ENCODE measurements at places on chromosomes 5 and 9. TPM values are rescaled to one million over a fixed set of nuclear protein-coding genes. Genes with fewer than 3 reads are reported as not detected.

SLC12A2 gene
- 27.4 TPM for total RNA-seq

PCA3 gene
- total RNA-seq = not detected

GIN1 gene
- 16.9 TPM for total RNA-seq

GGTA1 gene
- total RNA-seq = not detected

BAAT gene
- not detected for total RNA-seq

FAM163B gene
- total RNA-seq = not detected

DNA sequence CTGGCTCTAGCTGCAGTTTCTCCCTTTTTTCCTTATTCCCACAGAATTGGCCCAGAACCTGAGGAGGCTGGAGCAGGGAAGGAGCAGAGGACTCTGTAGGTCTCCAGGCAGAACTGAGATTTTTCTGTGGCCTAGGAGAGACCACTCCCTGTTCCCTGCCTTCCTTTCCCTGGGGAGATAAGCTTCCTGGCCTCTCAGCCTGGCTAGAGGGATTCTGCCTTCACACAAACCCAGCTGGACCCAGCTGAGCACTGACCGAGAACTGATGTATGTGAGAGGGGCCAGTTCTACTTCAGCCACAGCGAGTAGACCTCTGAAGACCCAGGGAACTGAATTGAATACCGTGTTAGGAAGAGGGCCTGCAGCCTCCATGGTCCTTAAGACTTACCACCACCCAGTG is 48.0 kb downstream of the RUSC2 start:
- H3K27me3 ChIP-seq = no peaks in the 10 kb centered on the region
- no peak overlapping the region for H3K27ac ChIP-seq
- no peaks in the 10 kb centered on the region for H3K36me3 ChIP-seq
- DNase-seq = no peak

GRCh38 chr9:126217797-126218196 is 108.8 kb upstream of the MVB12B start:
- no peak overlapping the region for H3K4me3 ChIP-seq
- H3K36me3 ChIP-seq = no peaks in the 10 kb centered on the region
- H3K27ac ChIP-seq = no peak overlapping the region
- peaks cover 7% of the 10 kb centered on the region for H3K4me1 ChIP-seq

GRCh38 chr9:132637801-132638200 is 32.0 kb downstream of the DDX31 start:
- DNase-seq = no peak
- H3K27me3 ChIP-seq = no peaks in the 10 kb centered on the region
- peaks cover 14% of the 10 kb centered on the region for H3K36me3 ChIP-seq
- no peak overlapping the region for H3K27ac ChIP-seq
- no peaks in the 10 kb centered on the region for H3K4me1 ChIP-seq

DNA sequence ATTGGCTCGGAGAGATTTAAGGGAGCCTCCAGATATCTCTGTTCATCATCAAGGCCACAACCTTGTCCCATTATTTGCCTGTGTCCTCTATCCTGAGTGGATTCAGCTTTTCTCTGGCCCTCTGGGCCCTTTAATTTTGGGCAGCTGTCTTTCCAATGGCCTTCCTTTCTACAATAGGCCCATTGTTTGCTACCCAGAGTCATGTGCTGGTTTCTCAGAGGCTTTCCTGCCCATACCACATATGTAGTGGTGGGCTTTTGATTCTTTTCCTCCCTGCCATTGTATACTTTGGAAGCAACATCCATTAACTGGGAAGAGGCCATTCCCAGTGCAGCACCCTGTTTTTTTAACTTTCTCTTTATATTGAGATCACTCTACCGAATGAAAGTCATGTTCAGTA is 233.9 kb upstream of the SGCD start:
- no peaks in the 10 kb centered on the region for H3K27me3 ChIP-seq
- no peak for DNase-seq
- no peak overlapping the region for H3K27ac ChIP-seq
- H3K4me3 ChIP-seq = no peak overlapping the region

GRCh38 chr5:129018837-129019236 is 53.5 kb downstream of the SLC27A6 start:
- no peak overlapping the region for H3K27ac ChIP-seq
- H3K36me3 ChIP-seq = no peaks in the 10 kb centered on the region
- H3K4me1 ChIP-seq = no peaks in the 10 kb centered on the region
- no peak for DNase-seq

GRCh38 chr9:127927988-127928675 is 2.4 kb downstream of the PIP5KL1 start:
- no peak for DNase-seq
- H3K36me3 ChIP-seq = no peaks in the 10 kb centered on the region
- H3K27ac ChIP-seq = no peak overlapping the region
- H3K4me1 ChIP-seq = peaks cover 40% of the 10 kb centered on the region
- H3K27me3 ChIP-seq = peaks cover 27% of the 10 kb centered on the region
- peak overlapping the region; percentile 22 for H3K4me3 ChIP-seq

DNA sequence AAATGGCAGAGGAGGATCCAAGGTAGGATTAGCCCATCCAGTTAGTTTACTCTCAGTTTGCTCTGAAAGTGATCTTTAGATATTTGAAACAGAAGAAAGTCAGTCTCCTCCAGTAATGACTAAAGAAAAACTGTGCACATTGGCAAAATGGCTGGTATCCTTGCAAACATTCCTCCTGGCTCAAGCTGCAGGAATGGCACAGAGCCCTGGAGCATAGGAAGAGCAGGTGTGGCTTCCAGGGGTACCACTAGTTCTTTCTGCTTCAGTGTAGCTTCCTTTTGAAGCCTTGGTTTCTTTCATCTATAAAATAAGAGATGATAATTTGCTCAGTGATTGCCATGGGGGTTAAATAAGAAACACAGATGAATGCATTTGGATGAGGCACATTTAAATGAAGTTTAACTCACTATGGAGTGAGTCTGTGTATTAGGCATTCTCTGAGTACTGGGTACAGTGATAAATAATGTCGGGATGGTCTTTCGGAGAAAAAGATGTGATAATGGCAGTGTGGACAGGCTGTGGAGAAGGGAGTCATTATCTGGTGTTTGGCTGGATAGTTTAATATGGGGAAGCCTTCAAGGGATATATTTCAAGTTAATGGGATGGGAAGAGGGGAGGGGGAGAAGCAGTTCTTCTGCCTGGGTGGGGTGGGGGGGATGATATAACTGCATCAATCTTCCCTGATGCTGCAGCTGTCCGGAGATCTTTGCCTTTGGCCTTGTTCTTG is 217.3 kb upstream of the KLF4 start:
- no peak overlapping the region for H3K27ac ChIP-seq
- no peaks in the 10 kb centered on the region for H3K27me3 ChIP-seq
- H3K4me3 ChIP-seq = no peak overlapping the region
- DNase-seq = no peak

DNA sequence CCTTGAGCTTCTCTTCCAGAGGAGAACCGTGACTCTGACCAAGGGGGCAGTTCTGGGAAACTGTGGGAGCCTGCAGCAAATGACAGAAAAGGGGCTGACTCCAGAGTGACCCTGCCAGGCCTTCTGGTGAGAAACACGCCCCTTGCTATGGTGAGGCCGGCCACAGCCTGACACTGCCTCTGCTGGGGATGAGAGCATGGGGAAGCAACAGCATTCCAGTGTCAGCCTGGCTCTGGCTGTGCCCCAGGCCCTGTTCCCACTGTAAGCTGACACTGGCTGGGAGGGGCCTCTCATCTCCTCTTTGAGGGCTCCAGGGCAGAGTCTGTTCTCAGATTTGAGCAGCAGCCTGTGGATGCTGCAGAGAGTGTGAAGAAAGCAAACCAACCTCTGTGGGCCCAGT is 180.0 kb upstream of the IL12B start:
- H3K4me3 ChIP-seq = no peak overlapping the region
- no peaks in the 10 kb centered on the region for H3K4me1 ChIP-seq
- DNase-seq = no peak
- no peak overlapping the region for H3K27ac ChIP-seq
- no peaks in the 10 kb centered on the region for H3K36me3 ChIP-seq

DNA sequence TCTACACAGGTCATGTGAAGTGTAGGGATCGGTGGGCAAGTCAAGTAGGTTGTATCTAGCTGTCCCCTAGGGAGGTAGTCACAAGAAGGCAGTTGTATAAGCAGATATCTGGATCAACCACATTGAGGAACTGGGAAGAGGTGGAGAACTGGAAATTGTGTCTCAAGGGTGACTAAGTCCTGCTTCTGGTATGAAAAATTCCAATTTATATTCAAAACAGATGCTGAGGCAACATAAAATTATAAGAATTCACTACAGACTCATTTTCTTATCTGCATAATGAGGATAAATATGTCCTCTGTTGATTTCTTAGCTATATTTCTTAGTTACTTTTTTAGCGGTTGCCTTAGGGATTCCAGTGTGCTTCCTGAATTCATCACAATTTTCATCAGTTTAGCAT is 46.8 kb downstream of the GALNT12 start:
- no peak overlapping the region for H3K4me3 ChIP-seq
- H3K4me1 ChIP-seq = no peaks in the 10 kb centered on the region
- H3K36me3 ChIP-seq = no peaks in the 10 kb centered on the region
- no peaks in the 10 kb centered on the region for H3K27me3 ChIP-seq
- H3K27ac ChIP-seq = no peak overlapping the region

DNA sequence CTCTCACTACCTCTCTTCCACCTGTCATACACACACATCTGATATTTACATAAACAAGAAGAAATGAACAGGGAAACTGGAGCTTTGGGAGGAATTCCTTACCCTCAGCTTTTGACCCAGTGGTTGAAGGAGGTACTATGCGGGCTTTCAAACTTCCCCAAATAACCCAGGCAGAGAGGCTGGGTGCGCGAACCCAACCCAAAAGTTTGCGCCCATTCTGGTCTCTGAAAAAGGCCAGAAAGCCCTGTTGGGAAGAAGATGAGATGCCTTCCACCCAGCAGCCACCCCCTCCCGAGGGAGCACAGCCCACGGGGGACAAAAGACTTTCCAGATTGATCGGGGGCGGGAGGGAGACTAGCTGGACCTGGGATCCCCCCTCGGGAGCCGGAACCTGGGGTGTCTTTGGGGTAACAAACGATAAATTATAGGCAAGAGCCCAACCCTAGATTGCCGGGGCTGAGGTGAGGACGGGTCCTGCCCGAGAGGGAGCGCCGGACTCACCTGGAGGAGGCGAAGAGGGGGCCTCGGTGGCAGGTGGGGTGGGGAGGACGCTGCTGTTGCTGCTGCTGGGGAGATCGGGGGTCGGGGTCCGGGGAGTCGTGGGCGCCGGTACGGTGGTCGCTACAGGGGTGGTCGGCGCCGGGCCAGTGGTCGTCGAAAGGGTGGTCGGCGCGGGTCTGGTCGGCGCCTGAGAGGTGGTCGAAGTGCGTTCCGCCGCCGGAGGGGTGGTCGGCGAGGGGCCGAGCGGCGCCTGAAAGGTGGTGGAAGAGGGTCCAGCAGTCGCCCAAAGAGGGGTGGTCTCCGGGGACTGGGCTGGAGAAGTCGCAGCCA is 798 bp downstream of the MEGF9 start:
- no peaks in the 10 kb centered on the region for H3K27me3 ChIP-seq
- H3K4me3 ChIP-seq = peak overlapping the region; percentile 56
- peaks cover 44% of the 10 kb centered on the region for H3K4me1 ChIP-seq
- DNase-seq = peak; percentile 54
- no peaks in the 10 kb centered on the region for H3K36me3 ChIP-seq
- peak overlapping the region; percentile 43 for H3K27ac ChIP-seq

DNA sequence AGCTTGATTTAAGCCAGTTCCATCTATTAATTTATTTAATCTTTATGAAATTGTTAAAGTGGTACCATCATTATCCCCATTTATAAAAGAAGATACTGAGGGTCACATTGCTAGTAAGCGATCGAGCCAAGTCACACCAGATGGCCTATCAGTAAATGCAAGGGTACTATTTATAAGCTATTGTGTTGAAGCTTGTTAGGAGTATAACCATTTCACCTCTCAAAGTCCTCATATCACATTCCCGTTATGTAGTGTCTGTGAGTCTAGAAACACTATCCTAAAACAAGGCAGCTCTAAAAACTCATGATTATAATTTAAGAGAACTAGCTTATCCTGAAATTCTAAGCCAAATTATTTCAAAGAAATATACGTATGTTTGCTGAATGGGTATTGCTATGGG is 1161.8 kb downstream of the EFNA5 start:
- DNase-seq = no peak
- H3K27me3 ChIP-seq = no peaks in the 10 kb centered on the region

- H3K4me3 ChIP-seq = no peak overlapping the region
- no peaks in the 10 kb centered on the region for H3K27me3 ChIP-seq
- no peaks in the 10 kb centered on the region for H3K4me1 ChIP-seq
Measured at GRCh38 chr5:57825031-57825686, 342.5 kb upstream of the ACTBL2 start.

- no peak overlapping the region for H3K27ac ChIP-seq
- no peaks in the 10 kb centered on the region for H3K4me1 ChIP-seq
- H3K36me3 ChIP-seq = no peaks in the 10 kb centered on the region
- no peak for DNase-seq
- H3K4me3 ChIP-seq = no peak overlapping the region
Measured at GRCh38 chr9:71001780-71002386, 119.5 kb downstream of the TRPM3 start.

Measured in B cell (primary cell).